ENCODE measurements at places on chromosomes 6 and 20.

- no peak for DNase-seq
Observed at GRCh38 chr20:23445596-23446217, 6.2 kb downstream of the CSTL1 start.

DNA sequence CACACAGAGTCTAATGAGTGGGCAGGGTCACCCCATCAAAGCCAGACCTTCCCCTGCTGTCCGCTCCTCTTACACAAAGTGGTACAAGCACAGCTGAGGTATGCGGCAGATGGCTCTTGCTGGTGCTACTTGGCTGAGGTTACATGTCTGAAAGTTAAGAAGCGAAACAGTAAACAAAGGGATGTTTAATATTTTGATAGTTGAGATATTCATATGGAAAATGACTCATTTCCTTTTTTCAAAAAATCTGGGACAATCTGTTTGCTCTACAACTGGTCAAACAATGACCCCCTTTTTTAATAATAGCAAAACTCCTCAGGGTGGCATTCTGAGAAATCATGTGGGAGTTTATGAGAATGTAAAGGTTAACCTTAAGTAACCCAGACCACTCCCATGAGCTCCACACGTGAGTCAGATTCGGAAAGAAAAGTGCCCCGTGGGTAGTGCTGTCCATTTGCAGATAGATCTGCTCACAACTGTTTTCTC is 245.3 kb downstream of the TBXT start:
- DNase-seq: no peak

- no peak for DNase-seq
Observed at GRCh38 chr20:25247000-25247517, 826 bp upstream of the PYGB start.

DNA sequence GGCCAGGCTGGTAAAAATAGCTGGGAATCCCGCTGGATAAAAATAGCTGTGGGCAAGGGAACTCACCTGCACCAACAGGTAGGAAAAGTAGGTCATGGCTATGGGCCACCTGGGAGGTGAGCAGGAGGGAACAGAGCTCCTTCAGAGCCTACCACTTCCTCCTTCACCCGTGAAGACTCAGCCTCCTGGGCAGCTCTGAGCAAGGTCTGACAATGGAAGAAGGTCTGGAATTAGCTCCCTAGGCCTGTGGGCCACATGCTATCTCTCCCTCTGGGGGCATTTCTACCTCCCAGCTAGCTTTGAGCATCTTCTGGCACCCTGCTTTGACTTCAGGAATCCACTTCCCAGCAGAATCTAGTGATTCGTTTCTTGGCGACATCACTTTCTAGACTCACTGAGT is 153.9 kb downstream of the MRPL14 start:
- DNase-seq: no peak

DNA sequence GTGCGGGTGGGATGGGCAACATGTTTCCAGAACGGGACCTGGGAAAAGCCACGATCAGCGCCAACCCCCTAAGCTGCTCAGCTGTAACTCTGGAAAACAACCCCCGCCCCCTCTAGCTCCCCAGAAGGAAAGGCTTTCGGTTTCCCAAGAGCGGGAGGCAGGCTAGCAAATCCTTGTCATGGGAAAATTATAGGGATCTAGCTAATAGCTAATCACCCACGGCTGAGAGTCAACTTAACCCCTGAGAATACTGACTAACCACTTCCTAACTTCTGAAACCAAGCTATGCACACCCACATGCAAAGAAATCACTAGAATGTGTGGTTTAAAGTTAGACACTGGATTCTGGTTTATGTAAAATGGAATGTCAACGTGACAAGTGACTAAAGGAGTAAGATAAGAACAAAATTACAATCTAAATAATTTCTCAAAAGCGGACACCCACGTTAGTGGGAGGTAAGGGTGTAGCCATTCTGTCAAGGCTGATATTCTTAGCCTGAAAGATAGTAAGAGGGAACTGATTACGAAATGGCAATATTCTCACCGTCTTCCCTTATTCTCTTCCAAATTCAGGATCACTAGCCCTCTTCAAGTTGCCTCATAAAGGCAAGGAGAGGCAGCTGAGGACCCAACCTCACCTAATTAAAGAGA is 20.1 kb downstream of the JAG1 start:
- no peak for DNase-seq

DNA sequence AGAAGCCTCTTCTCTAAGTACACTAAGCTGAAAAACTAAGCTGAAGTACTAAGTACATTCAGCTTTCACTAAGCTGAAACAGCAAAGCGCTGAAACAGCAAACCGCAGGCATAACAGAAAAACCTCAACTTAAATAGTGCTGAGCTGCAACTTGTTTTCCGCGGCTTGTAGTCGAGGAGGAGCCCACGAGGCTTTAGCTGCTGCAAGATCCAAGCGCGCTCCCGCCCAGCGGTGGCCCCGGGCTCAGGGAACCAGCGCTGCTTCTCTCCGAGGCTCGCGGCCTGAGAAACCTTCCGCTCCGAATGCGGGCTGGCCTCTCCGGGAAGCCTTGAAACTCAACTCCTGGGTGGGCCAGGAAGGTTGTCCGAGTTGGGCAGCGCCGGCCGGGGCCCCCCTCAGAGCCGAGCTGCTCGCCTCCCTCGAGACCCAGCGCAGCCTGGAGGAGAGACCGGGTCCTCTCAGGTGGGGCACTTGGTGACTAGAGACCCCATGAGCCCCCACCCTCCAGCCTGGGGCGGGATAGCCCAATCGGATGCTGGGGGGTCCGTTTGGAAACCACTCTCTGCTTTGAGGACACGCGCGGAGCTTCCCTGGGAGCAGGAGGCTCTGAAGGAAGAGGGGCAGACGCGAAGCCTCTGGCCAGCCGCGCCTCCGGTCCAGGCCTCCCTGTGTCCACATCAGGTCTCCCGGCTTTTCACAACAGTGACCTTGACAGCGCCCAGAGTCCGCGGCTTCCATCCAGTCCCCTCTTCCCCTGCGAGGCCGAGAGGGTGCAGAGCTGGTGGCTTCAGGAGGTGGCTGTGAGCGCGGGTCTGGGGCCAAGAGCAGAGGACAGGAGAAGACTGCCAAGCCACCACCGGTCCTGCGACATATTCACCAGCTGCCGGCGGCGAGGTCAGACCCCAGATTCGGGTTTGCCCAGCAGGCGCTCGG is 38.1 kb upstream of the HLA-E start:
- peak; percentile 39 for DNase-seq

DNA sequence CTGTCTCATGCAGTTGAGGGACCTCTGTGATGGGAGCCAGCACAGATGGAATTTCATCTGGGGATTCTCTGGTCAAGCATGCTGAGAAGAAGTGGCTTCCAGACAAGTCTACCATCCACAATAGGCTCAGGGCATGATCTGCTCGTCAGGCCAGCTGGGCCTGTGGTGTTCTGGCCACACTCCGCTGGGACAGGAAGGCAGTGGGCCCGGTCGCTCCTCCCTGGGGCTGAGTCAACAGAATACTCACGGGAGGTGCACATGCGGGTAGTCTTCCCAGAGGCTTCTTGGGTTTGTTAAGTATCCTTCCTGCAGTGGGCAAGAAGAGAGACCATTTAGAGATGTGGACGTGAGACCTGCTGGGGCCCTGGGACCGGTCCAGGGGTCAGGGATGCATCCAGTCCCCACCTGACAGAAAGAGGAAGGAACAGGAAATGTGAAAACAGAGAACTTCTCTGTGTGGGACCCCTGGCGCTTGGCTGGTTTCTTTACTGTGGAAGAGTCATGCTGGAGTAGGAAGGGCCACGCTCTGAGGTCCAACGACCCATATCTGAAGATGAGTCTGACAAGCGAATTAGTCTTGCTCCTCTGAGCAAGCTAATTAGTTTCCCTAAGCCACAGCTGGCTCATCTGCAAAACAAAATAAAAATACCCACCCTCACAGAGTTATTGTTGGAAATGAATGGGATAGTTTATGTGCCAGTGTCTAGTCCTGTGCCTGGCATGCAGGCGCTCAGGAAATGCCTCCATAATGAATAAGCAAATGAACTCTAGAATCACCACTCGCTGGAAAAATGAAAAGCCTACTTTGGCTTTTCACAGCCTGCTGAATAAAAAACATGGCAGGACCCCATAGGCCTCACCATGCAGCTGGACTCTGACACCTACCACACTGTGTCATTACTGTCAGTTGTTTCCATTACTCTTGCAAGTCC is 67.3 kb downstream of the TRAM2 start:
- DNase-seq: no peak

DNA sequence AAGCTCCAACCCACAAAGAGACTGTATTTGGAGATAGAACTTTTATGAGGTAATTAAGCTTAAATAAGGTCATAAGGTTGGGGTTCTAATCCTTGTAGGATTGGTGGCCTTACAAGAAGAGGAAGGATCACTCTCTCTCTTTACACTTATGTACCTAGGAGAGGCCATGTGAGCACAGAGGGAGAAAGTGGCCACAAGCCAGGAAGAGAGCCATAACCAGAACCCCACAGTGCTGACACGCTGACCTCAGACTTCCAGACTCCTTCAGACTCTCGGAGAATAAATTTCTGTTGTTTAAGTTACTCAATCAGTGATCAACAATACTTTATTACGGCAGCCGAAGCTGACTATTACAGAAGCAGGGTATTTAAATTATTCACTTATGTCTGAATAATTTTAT is 430.5 kb upstream of the EPHA7 start:
- no peak for DNase-seq

GRCh38 chr6:167811442-167812087 is 15.1 kb upstream of the AFDN start:
- no peak for DNase-seq

DNA sequence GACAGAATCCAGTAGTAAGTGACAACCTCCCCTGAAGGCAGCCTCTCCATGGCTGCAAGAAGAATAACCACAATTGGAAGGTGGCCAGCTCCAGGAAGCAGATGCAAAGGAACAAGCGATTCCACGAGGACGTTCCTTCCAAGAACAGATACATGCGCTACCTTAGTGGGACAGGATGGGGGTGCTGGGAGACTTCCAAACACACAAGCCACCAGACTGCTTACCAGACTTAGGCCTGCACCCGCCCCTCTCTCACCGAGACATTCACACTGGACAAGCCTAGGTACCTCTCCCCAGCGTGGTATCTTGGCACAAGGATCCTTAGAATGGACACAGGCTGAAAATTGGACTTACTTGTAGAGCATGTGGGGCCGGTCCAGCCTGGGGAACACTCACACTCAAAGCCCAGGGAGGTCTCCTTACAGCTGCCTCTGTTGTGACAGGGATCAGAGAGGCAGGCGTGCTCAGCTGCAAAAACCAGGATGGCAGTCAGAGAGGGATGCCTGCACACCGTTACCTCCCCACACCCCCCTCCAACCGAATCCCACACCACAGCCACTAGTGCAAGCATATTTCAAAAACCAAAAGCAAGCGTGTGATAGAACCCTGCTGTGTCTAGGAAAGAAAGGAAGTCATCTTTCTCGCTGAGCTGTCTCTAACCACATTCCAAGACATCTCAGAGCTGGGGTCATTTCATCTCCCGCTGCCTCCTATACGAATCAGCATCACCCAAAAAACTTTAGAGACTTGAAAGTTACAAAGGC is 22.4 kb downstream of the JAG1 start:
- DNase-seq: no peak

DNA sequence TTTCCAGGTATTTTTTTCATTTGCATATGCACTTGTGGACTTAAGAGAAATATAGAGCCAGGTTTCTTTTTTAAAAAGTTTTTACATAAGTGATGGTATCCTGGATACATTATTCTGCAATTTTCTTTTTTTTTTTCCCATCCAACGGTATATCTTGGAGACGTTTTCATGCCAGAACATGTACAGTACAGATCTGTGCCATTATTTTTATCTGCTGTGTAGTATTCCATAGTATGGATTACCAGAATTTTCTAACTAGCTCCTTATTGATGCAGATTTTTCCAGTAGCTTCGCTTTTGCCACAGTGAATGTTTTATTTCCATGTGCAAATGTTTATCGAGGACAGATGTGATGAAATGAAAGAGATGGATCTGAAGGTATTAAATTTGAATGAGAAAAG is 34.1 kb downstream of the PPP1R16B start:
- DNase-seq: no peak

- DNase-seq: no peak
Observed at GRCh38 chr6:79646006-79646405, 14.9 kb downstream of the SH3BGRL2 start.

DNA sequence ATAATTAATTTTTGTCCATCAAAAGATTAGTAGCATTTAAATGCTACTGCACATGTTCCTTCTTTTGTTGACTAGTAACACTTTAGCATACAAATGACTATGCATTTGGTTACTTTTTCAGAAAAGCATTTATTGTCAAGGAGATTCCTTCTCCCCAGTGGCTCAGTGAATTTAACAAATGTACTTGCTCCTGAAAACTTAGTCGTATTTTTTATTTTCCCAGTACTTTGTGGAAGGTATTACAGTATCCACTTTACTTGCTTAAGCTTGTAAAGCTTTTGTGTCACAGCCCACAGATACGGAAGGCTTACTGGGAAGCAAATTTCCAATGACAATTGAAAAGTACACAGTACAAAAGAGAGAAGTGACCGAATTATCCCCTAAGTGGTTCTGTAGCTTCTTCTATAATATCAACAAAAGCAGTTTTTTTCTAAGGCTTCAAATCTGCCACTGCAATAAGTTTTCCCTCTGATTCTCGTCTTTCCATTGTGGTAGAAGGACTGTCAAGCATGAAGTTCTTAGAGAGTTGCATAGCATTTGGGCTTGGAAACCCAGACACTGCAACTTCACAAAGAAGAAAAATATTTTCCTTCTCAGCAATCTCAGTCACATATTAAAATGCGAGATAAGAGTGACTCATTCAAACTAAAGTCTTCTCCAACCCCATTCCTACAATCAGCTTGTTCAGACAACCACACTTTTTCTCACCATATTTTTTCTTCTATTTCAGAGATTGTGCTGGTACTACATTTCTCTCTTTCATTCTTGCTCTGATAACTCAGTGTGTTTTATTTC is 431.2 kb downstream of the GRIK2 start:
- DNase-seq: no peak

DNA sequence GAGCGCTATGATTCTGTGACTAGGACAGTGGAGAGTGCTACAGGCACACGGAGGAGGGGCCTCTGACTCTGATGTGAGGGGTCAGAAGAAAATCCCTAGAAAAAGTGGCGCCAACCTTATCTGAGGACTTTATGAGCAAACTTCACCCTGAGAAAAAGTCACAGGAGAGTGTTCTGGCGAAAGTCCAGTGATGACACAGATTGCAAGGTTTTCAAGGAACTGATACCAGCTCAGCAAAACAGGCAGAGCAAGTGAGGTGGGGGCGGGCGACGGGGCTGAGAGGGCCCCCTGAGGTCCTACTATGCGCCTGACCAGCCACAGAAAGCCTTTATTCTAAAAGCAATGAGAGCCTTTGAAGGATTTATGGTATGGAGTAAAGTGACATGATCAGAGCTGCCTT is 73.3 kb downstream of the SLC22A23 start:
- DNase-seq: no peak

- no peak for DNase-seq
Observed at GRCh38 chr20:49701916-49702315, 11.8 kb downstream of the B4GALT5 start.

GRCh38 chr20:14928083-14928482 is 590.7 kb upstream of the FLRT3 start:
- DNase-seq: no peak

All from activated naive CD4-positive, alpha-beta T cell (primary cell).